Glutamatergic neuron (in vitro differentiated cells): ENCODE measurements at places on chromosomes 1 and 21. TPM values are rescaled to one million over a fixed set of nuclear protein-coding genes. Genes with fewer than 3 reads are reported as not detected.

DNA sequence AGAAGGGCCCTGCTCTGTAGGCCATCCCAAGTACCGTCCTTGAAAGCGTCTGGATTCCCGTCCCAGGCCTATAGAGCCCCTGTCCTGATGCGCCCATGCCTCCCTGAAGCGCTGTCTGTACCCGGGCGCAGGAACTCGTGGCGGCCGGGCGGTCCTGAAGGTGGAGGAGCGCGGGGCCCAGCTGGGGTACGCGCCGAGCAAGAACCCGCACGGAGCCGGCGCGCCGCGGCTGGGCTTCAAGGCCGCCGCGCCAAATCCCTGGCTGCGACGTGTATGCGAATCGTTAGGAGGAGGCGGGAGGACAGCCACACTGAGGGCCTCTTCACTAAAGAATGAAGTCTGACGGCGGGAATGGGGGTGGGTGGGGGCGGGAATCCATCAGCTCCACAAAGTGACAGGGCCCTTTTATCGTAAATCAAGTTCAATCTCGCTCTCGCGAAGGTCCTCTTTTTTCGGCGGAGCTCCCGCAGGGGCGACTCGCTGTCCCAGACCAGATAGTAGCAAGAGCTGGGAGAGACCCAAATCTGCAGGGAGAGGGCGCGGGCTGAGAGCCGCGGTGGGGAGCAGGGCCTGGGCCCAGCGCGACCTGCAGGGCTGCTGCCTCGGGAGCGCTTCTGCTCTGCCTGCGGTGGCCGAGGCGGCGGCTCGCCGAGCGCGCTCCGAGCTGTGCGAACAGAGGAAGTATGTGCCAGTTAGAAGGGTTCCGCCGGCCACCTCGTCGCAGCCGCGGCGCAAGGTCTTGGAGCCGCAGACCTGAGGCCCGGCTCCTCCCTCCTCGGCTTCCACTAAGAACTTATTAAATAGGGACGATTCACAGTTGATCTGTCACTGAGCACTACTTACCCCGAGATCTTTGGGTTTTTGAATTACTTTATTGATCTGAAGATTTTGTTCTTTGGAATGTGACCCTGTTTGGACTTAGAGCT, 10.4 kb downstream of the BARHL2 start:
- DNase-seq = peak; percentile 66

DNA sequence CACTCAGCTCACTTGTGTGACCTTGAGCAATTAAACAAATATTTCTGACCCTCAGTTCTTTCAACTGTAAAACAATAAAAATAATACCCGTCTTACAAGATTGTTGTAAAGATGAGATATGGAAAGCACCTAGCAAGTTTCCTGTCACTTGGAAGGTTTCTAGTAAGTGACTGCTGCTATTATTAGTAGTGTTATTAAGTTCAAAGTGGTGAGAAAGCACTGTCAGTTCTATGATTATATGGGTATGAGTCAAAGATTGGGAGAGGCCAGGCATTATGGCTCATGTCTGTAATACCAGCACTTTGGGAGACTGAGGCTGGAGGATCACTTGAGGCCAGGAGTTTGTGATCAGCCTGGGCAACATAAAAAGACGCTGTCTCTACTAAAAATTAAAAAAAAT, 145.4 kb downstream of the C1orf21 start:
- no peak for DNase-seq

The CR1L gene
- total RNA-seq = not detected

DNA sequence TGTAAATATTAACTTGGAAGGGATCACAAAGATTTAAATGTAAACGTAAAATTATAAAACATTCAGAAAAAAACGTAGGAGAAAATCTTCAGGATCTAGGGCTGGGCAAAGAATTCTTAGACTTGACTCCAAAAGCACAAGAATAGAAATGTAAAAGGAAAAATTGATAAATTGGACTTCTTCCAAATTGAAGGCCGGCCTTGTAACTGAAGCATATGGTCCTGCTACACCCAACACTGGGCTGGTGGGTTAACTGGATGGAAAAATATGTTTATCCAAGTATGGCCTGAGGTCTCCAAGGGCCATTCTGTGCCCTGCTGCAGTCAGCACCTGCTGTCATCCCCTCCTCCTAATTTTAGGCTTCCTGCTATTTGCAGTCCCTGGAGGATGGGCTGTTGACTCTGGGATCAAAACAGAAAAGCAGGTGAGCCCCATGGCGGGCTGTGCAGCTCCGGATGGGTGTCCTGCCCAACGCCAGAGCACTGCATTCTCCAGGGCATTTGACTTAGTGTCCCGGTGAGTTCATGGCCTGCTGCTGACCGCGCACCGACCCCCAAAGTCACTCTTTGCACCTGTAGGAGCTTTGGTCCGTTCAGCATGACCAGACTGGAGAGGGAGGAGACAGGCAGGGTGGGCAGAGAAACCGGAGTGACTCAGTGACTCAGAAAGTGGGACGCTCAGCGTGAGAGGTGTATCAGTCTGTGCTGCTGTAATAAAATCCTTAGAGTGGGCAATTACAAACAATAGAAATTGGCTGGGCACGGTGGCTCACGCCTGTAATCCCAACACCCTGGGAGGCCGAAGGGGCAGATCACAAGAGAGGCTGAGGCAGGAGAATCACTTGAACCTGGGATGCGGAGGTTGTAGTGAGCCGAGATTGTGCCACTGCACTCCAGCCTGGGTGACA, 6.1 kb upstream of the AIRE start:
- DNase-seq = peak; percentile 20

DNA sequence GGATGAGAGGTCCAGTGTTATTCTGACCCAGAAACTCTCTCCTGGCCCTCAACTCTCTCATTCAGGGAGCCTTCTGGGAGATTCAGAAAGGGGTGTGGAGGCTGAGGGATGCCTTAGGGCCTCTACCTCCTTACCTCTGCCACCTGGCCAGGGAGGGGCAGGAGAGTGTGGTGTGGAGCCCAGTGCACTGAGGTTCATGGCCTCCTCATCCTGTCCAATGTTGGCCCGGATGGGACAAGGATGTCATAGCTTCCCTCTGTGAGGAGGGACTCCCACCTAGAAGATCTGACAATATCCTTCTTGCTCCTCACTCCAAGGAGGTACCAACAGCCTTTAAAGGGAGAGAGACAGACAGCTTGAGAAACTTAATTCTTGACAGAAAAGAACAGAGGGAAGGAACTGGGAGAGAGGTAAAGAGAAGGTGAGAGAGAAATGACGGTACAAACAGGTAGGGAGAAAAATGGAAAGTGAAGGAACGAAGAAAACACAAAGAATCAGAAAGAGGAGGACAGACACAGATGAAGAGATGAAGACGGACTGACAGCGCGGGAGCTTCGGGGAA, 779 bp downstream of the BEND5 start:
- no peak for DNase-seq

GRCh38 chr1:119061700-119062099, 73.6 kb upstream of the TBX15 start:
- no peak for DNase-seq

DNA sequence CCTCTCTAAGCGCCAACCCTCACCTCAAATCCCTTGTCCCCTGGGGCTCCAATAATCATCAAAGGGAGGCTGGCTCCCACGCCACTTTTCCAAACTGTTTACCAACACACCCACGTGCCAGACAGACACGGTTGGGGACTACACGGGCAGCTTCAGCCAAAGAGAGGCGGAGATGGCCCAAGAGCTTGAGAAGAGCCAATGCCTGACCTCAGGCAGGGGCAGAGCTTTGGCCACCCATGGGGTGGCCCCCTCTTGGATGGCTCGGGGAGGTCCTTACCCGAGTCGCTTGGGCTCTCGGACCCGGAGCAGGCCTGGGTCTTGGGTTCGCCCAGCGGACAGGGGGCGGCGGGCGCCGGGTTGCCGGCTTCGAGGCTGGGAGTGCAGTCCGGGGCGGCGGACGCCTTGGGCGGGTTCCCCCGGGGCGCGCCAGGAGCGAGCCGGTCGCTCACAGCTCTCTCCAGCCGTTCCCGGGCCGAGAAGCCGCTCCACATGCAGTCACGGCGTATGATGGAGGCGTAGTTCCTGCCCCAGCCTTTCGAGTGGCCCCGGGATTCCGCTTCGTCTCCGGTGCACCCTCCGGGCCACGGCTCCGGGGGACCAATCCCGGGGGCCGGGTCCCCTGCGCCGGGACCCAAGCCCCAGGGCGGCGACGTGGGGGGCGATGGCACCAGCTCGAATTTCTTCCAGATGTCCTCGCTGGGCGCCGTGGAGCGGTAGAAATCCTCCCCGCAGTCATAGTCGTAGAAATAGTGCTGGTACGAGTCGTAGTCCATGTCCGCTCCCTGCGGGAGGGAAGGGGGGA, 854 bp downstream of the MYCL start:
- peak; percentile 71 for DNase-seq

DNA sequence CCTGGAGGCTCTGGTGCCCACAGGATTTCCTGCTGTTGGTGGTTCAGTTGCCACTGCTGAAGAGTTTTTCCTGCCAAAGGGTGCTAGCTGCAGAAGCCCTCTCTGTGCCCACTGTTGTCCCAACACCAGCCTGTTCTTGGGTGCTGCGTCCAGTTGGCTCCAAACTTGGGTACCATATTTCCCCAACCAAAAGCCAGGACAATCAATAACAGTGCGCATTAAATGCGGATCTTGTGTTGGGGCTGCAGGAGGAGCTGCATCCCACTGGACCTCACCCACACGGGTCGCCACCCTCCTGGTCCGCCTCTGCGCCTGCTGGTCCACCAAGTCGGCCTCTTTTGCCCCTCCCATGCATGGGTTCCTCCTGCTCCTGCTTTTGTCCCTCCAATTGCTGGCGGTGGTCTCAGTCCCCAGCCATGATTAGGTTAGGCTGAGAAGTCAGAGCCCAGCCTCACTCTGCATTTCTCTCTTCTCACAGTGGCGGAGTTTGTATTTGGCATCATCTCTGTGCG, 9.8 kb downstream of the ABCG1 start:
- no peak for DNase-seq

DNA sequence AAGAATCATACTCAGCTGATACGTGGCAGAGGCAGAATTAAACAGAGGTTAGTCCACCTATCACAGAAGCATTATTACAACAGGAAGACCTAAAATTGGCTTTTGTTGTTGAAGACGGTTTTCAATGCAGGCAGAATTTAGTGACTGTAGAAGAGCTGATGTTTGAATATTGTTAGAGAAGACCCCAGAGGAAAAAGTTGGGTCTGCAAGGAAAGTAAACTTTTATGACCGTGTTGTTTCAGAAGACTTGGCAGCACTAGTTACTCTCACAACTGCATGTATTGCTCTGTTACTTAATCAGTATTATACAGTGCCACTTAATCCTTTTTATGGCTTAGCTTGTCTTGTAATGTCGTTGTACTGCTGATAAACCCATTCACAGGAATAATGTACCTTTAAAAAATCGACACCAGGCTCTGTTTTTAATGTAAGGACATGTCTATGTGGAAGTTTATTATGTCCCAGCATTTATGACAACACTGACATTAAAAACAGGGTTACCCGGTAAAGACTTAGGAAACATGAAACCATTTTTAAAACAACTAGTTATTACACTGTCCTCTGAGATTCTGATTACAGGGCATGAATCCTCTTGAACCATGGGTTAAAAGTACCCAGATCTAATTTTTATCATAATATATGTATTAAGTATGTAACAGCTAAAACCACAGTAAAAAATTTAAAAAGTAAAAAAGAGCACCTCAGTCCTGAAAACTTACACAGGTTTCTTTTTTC, 235.4 kb downstream of the TTLL7 start:
- no peak for DNase-seq

DNA sequence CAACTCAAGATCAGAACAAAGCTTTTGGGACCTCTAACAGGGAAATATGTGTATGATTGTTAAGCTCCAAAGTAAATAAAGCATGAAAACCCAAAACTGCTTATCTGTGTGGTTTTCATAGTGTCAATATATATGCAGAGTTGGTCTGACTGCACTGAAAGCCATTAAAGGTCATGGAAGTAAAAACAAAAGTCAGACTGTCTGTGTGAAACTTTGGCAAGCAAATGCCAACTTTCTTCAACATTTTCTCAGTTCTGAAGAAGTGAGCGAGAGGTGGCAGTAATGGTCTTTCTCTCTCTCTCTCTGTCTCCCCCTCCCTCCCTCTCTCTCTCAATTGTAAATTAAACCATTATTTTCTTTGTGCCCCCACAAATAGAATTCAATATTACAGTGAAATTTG, 100.1 kb upstream of the S1PR1 start:
- no peak for DNase-seq

GRCh38 chr1:211775170-211775569, 55.4 kb downstream of the LPGAT1 start:
- DNase-seq = no peak

GRCh38 chr1:169487561-169487960, 1.8 kb upstream of the SLC19A2 start:
- DNase-seq = no peak

GRCh38 chr1:1334835-1335234, 3.8 kb downstream of the TAS1R3 start:
- DNase-seq = no peak

GRCh38 chr1:116408193-116408592, 35.1 kb downstream of the ATP1A1 start:
- DNase-seq = no peak

The TBX15 gene
- total RNA-seq = 0.69 TPM
